Right forelimb (tissue), 1 donor: ENCODE measurements at places on chromosomes 1 and 21.
A peak's percentile ranks its signal among the peaks of the same experiment; 100 is the strongest.

DNA sequence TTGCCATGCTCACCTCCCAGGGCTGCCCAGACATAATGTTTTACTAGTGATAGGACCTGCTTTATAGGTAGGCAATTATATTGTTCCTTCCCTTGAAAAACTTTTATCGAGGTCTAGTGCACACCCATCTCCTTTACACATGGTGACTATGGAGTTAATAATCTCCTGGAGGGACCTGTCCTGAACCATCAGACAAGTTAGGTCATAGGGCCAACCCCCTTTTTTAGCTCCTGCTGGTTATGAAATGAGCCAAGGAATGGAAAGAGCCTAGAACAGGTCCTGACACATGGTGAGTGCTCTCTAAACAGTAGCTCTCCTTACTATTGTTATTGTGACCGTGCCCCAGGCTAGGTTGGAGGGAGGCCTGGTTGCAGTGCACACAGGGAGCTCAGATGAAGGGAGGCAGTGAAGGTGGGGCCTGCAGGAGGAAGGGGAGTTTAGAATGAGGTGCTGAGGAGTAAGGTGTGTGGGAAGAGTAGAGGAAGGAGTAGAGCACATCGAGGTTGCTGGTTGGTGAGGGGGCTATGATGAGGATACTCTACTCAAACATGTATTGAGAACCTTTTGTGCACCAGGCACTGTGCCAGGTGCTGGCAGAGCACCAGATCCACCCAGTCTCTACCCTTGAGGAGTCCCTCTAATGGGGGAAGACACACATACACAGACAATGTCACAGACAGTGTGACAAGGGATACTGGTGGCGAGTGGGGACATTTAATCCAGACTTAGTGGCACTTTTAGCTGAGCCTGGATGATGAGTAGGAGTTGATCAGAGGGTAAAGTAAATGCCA lies 14.1 kb upstream of the LMNA start:
- no peak for DNase-seq

DNA sequence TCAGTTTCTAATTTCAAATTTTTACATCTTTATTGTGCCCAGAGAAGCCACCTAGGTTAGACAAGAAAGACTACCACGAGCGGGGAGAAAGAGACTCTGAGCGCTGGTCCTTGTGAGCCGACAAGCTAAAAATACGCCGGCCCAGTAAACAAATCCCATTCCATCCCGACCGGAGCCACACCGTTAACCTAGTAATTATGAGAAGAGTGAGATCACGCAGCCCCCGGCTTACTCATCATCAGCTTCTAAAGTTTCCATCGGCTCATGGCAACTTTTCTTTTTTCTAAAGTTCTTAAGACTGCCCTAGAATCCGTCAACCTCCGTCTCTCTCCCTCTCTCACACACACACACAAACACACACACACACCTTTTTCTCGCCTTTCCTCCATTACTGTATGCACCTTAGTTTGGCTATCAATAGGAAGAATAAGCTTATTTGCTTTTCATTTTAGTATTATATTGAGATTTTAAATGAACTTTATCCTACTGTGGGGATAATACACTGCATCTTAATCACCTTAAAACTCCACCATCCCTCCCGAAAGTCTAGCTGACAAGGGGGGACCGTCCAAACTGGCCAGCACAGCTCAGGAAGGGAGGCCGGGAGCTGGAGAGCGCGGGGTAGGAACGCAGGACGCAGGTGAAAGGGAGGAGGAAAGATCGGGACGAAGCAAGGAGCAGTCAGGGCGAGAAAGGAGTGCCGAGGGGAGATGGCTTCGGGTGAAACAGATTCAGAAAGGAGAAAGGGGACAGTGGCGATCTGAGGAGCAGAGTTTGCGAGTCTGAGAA lies 728 bp downstream of the OTUD7B start:
- peak; percentile 70 for DNase-seq

DNA sequence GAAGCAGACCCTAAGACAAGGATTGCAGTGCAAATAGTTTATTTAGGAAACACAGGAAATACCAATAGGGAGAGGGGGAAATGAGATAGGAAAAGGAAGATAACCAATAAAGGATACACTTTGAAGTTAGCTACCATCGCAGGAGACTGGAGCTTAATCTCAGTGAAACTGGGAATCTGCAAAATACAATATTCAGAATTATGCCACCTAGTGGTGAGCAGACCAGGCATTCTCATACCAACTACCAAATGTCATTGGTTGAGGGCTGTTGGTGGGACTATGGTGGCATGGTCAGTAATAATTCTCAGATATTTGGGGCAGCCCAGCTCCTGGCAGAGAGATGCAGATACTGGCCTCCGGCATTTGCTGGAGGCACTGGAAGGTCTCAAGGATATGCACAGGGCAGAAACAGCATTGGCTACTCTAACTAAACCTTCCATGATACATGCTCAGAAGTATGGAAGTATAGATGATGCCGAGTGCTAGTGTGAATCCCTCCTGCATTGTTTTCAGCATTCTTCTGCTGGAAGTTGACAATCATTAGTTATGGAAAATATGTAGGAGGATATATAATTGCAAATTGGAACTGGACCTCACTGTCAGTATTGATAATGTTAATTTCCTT lies 11.8 kb upstream of the ZFP69B start:
- DNase-seq: no peak

- no peak for DNase-seq
Observed at GRCh38 chr21:35811191-35811806, 249.0 kb downstream of the SETD4 start.

DNA sequence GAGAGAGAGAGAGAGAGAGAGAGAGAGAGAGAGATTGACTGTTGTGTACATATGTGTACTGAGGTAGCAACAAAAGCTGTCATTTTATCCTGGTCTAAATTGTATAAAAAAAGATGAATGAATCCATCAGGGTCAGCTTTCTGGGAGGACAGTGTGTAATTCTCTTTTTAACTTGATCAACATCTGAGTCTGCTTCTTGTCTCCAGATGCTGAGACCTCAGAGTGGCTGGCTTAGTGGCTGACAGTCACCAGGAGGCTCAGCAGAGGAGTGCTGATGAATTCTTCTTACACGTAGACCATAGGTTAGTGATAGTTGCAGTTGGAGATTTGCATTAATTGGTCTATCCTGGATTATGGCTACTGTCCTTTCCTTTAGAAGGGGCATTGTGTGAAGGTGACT lies 28.5 kb upstream of the PLXNA2 start:
- no peak for DNase-seq

DNA sequence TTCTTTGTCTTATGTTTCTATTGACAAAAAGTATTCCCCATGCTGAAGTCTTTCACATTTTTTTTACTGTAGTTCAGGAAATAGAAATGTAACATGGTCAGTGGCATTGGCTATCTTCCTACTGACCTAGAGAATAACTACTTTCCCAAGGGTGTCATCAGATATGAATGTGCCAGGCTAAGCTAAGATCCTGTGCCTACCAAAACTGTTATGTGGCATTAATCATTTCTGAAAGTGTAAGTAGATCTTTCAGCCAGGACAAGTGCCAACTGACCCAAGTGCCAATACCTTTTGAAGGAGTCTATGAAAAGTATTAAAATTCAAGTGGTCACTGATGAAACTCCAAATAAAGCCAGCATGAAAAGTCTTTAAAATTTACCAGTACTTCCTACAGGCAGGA lies 165.3 kb downstream of the TNFSF18 start:
- DNase-seq: no peak

DNA sequence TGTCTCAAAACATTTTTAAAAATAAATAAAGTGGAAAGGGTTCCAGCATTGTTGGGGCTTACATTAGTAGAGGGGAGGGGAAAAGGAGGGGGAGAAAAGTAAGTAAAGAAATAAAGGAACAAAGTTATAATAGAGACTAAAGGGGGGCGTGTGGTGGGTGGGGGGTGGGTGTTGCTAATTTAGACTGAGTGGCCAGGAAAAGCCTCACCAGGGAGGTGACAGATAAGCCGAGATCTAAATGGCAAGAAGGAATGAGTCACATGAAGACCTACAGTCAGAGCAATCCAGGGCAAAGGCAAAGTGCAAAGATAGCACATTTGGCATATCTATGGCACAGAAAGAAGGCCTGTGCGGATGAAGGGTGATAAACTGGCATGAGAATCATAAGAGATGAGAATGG lies 7.5 kb downstream of the MPL start:
- no peak for DNase-seq

DNA sequence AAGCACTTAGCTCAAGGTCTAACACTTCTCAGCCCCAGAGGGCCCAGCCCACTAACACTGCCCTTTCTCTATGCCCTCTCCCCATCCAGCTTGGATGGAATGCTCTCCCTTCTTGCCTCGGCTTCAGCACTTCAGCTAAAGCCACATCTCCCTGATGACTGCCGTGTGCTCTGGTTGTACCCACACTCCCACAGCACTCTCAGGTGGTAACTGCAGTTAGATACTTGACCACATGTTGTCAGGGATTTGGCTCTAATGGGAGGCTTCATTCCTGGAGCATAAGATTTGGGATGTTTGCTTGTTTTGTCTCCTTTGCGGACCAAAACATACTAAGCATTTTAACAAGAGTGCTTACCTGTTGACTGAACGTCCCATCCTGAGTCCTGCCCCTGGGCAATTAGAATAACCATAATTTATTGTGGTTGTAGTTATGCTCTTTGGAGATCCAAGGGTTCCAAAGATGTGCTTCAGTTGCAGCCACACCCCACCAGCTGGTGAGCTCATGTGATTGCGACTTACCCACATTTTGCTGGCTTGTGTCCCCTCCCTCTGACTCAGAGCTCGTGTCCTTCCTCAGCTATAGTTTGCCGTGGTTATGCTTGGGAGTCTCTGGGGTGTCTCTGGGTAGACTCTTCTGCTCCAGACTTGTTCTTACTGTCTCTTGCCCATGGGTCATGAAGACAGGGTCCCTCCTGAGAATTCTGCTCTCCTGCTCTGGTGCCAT lies 7.7 kb upstream of the SLC26A9 start:
- DNase-seq: no peak

GRCh38 chr21:31714741-31715365 lies 17.1 kb downstream of the SCAF4 start:
- DNase-seq: no peak

DNA sequence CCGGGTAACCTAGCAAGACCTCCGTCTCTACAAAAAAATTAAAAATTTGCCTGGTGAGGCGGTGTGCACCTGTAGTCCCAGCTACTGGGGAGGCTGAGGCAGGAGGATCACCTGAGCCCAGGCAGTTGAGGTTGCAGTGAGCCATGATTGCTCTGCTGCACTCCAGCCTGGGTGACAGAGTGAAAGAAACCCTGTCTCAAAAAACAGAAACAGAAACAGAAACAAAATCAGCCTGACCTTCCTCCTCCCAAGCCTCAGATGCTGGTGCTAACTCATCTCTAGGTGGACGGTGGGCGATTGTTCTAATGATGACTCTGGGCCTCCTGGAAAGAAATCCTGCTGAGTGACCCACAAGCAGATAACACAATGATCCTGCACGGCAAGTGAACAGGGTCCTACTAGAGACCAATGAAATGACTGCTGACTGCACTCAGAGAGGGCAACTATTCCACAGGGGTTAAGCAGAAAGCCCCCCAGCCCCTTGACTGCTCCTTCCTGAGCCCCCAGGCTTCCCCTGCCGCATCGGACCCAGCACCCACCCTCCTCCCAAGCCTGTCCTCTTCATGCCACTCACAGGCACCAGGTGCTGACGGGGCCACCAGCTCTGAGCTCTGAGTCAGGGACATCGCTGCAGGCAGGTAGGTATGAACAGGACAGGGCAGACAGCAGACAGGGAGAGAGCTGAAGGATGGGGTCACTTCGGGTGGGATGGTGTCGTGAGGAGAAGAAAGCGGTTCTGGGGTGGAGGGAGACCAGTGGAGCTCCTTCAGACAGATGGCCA lies 27.8 kb upstream of the LRRC38 start:
- no peak for DNase-seq

DNA sequence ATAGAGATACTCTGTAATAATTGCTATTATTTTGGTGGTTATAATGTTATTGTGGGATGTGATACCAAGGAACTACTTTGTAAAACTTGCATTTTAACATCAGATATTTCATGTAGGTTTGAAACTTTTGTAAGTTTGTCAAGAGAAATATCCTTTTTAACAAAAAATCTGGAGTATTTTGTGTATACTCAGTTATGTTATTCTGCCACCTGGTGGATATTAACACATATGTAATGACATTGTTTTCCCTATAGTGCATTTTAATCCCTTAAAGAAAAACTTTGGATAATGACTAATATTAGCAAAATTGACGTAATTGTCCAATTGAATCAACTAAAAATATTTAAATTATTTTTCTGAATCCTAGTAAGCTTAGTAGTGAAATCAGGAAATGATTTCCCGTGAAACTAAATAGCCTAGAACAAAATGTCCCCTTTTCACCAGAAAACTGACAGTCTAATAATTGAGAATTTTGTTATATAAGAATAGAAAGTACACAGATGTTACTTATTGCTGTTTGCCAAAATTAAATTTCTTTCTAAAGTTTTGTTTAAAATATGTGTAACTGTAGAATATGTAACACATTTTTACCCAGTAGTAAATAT lies 39.6 kb downstream of the KCTD3 start:
- DNase-seq: no peak

DNA sequence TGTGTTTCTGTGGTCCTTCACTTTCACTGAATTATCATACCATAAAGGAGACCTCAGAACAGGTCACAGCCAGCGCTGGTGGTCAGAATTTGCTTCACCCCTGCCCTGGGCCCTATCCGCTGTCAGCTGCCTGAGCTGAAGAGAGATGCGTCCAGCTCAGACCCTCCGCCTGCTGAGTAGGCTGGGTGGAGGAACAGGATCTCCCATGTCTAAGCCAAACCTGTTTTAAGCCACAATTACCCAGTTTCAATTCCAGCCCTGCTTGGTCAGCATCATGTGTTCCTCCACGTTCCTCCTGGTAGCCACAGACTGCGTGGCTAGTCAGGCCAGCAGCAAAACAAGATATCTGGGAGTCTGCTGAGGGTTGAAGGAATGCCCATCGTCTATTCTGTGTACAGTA lies 13.5 kb upstream of the BGLAP start:
- no peak for DNase-seq

GRCh38 chr1:86573763-86574484 lies 27.0 kb downstream of the CLCA4 start:
- no peak for DNase-seq

GRCh38 chr1:66533804-66534740 lies at the start of gene SGIP1:
SGIP1 (plus strand) TSS chr1:66534153; CDS start chr1:66534359, 206 bp downstream.
- DNase-seq: peak; percentile 64

DNA sequence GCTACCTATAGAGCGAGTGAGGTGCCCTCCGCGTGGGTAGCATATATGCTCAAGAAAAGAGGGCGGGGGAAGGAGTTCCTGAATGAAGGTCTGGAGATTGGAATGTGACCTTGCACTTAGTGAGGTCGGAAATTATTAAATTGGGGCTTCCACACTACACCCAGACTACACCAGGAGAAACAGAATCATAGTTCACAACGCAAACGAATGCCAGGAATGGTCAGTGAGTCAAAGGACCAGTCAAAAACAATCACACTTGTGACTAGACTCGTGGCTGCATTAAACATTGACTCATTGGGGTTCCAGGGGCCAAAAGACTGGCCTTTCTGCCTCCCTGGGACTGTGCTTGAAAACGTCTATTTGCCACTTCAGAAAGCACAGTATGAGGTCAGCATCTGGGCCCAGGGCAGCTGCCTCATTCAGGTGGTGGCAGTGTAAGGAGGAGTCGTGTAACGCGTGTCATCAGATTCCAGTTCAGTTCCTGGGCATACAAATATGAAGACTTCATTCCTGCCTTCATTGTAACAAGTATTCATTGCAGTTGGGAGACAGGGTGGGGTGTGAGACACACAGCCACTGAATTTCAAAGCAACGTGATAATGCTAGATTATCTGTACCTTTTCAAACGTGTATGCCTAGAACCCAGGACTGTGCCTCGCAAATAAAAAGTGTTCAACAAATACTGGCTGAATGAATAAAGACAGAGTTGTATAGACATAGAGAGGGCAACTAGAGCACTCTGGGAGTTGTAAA lies at the start of gene YOD1:
YOD1 (minus strand) TSS at position 18 of the 753 bp plus-strand sequence. CDS start 178 bp downstream, outside the sequence.
- DNase-seq: no peak

GRCh38 chr1:151920149-151920548 lies 10.8 kb upstream of the THEM4 start:
- DNase-seq: no peak
